RPMI7951 (cell line): ENCODE measurements at places on chromosomes 5 and 9. TPM values are rescaled to one million over a fixed set of nuclear protein-coding genes. Genes with fewer than 3 reads are reported as not detected.

- DNase-seq: no peak
Observed at GRCh38 chr5:51396797-51397196, 13.5 kb downstream of the ISL1 start.

The EGFLAM gene
- 0.12 and 1.3 TPM in 2 replicates for total RNA-seq

- DNase-seq: no peak
Observed at GRCh38 chr9:28320616-28321015, 747.3 kb upstream of the C9orf72 start.

- DNase-seq: peak; percentile 0
Observed at GRCh38 chr5:67416986-67417385, 220.4 kb upstream of the CD180 start.

- DNase-seq: no peak
Observed at GRCh38 chr9:18795947-18796671, 236.9 kb downstream of the SAXO1 start.

The GBGT1 gene
- total RNA-seq: 0.59 and 1.3 TPM in 2 replicates

The ARID3C gene
- not detected in 2 replicates for total RNA-seq

The C9orf153 gene
- total RNA-seq: 0.48 TPM in 1 of 2 replicates, not detected in the other

The RLN2 gene
- 0.29 and 1.1 TPM in 2 replicates for total RNA-seq

The PLCXD3 gene
- 0.20 and 0.36 TPM in 2 replicates for total RNA-seq

The PCDH12 gene
- not detected in 2 replicates for total RNA-seq

- no peak for DNase-seq
Observed at GRCh38 chr9:15975101-15975778, 422.4 kb downstream of the CCDC171 start.

DNA sequence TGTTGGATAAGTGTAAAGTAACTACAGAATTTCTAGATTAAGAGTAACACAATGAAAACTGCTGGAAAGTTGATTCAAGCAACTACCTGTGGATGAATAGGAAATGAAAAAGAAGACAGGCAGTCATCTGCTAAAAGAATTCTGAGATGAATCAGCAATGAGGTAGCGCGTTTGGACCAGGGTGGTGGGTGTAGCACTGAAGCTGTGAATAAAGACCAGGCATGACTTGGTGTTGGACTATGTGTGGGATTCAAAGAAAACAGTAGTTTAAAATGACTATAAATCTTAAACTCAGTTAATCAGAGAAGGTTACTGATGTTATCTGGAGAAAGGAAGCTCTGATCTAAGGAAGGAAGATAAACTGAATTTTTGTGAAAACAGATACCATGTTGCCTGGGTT lies 159.8 kb downstream of the FBN2 start:
- no peak for DNase-seq

The SIGMAR1 gene
- total RNA-seq: 69.6 and 93.2 TPM in 2 replicates

The C5orf46 gene
- total RNA-seq: 0.36 and 1.5 TPM in 2 replicates

The ZNF367 gene
- total RNA-seq: 18.2 and 21.1 TPM in 2 replicates

- no peak for DNase-seq
Observed at GRCh38 chr5:157479612-157480510, 19.8 kb downstream of the NIPAL4 start.

- DNase-seq: no peak
Observed at GRCh38 chr5:172918421-172919371, 40.5 kb upstream of the RPL26L1 start.

DNA sequence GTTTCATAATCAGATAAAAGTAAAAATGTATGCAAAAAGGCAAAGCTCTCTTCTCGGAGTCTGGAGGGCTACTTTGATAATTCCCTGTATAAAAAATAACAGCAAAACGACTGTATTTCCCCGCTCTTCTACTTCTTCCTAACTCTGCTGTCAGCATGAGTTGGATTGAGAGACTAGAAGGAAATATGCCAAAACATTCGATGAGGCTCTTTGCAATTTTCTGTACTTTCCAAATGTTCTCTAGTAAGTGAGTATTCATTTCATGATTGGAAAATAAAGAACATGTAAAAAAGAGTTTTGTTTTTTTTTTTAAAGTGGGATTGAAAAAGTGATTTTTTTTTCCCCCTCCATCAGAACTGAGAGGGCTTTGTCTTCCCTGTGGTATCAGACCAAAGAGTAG lies 677.5 kb downstream of the ACTL7B start:
- no peak for DNase-seq

DNA sequence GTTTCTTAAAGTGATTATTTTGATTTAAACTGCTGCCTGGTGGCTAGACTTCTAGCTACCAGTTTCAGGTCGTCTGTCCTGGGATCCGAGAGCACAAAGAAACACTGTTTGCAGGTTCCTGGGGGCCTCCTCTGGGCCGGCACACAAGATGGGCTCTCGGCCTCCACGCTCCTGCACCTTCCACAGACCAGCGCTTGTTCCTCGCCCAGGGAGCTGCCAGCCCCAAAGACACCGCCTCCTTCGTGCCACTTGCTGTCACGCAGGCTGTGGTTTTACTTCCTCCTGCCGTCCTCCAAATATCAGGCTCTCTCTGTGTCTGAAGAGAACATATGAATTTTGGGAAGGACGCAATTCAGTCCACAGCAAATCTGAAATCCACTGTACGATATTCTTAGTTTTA lies 105.8 kb downstream of the ROR2 start:
- DNase-seq: peak; percentile 30

GRCh38 chr5:148730270-148730669 lies 75.9 kb upstream of the HTR4 start:
- DNase-seq: peak; percentile 42

DNA sequence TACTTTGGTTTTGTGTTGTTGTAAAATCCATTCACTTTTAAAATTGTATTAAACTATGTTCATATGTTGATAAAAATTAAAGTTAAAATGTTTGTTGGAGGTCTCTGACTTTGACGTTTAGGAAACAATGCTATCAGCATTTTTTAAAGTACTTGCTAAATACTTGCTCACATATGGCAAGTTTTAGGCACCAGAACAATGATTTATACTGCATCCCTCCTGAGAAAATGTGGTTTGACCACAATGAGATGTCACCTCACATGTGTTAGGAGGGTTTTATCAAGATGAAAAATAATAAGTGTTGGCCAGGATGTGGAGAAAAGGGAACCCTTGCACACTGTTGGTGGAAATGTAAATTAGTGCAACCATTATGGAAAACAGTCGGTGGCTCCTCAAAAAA lies 180.8 kb downstream of the HSD17B3 start:
- no peak for DNase-seq

GRCh38 chr9:4341554-4341953 lies 41.7 kb upstream of the GLIS3 start:
- no peak for DNase-seq

DNA sequence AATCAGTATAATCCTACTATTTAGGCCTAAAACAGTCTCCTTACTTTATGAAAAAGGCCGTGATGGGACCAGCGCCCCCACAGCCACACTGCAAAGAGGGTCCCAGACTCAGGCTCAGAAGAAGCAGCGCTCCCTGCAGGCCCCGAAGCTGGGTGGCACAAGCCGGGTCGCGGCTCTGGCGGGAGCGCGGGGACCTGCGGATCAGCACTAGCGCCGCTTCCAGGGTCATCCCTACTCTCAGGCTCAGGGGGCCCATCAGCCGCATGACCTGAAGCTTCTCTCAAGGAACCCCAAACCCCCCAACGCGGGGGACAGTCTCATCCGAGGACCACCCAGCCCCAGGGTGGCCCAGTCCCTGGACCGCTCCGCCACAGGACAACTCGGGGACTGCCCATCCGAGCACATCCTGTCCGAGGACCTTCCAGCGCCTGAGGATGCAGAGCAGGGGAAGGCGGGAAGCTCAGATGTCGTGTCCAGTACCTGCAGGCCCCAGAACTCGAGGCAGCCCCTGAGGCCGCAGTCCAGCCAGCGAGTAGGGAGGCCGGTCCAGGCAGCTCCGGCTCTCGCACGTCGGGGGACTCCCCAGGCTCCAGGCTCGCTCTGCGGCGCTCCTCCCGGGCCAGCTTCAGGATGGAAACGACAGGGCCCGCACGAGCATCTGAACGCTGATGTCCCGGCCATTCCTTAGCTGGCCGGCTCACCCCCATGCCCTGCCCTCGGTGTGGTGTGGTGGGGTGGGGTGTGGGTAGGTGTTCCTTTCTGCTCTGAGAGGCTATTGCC lies 32.4 kb upstream of the CDK20 start:
- no peak for DNase-seq

DNA sequence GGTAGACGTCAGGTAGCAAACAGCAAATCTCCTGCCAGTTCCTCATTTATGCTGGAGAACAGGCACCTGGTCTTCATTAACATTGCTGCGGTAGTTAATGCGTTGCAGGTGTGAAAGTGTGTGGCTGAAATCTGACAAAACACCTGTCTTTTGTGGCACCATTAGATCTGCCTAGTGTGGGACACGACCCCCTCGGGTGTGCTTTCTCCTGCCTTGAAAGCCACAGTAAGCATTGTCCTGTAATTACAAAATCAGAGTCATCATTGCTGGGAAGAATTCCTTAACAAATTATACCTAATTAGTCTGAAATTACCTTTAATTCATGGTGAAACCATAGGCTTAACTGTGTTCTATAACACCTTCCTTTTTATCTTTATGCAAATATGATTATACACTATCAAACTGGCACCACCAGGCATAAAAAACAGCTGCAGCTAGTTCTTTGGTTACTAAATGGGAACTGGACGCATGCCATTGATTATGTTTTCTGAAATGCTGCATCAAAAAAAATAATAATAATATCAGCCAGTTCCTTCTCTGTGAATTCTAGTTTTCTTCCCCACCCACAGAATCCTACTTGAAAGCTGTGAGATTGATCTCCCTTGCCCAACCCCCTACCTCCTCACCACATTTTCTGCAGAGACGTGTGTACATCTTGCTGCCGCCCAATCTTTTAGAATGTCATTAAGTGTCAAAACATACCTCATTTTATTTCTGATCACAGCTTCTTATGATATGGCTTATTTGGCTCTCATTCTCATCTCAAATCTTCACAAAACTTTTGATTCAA lies 374.0 kb downstream of the NFIB start:
- DNase-seq: no peak

The DBH gene
- not detected in 2 replicates for total RNA-seq

GRCh38 chr5:1564182-1564748 lies 40.5 kb upstream of the LPCAT1 start:
- no peak for DNase-seq

GRCh38 chr5:23411994-23412393 lies 95.4 kb upstream of the PRDM9 start:
- DNase-seq: no peak

DNA sequence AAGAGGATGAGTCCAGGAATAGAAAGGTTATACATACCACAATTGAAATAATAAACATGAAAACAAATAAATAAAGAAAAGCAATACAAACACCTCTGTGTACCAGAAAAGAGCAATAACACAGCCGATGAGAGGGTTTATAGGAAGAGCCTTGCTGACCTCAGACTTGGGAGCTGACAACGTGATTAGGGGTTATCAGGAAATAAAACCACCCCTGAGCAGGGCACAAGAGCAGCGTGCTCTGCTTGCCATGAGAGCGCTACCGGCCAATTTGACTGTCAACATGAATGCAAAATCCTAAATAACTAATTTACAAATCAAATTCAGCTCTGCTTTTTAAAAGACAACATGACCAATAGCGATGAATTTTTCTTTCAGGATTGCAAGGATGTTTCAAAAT lies 2.6 kb upstream of the FREM1 start:
- no peak for DNase-seq

DNA sequence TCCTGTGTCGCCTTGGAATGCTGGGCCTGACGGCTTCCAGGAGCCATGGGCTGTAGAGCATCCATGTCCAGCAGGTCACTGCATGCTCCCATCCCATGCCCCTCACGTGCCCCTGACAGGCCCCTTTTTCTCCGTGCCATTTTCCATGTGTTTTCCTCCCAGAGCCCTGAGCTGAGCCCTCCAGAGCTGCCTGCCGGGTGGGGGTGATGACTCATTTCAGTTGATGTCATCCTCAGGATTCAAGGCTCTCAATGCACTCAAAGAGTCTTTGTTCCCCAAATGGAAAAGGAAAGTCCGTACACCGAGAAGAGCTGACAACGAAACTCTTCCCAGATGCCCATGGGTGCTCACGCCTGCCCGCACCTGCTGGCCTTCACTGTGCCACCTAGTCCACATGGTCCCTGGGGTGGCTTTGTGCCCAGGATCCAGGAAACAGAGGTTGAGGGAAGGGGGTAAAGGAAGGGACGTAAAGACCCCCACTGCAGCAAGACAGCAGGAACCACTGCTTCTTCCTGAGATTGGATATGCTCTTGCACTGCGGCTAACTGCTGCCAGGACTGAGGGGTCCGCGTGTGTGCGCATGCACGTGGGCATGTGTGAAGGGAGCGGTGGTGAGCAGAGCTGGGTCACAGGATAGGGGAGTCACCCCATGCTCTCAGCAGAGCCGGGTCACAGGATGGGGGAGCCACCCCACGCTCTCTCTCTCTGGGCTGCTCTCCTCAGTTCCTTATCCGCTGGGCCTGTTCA lies 27.6 kb downstream of the COL15A1 start:
- peak; percentile 91 for DNase-seq

- DNase-seq: peak; percentile 46
Observed at GRCh38 chr9:91273853-91274552, 87.7 kb downstream of the AUH start.

DNA sequence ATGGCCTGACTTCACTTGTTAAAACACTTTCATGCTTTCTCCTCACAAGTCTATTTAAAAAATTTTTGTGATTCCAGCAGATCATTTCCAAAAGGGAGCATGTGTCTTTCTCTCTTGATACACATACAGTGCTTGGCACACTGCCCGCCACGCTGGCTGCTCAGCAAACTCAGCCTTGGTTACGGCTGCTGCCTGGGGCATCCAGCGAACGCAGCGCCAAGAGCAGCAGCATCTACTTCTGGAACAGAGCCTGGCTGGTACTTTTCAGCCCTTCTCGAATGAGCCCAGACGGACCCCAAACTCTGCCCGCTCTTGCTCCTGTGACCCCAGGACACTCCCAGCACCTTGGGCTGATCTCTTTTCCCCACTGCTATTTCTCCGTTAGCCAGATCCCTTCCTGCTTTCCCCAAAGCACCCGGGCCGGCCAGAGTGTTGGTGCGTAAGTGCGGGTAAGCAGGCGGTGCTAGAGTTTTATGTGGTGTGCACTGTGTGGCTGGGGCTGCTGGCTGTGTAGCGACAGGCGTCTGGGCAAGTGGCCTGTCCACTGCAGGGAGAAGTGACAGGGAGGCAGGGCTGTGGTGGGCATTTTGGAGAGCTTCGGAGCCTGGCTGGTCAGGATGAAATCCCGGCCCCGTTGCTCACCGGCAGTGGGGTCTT lies 73.2 kb downstream of the SH3PXD2B start:
- peak; percentile 24 for DNase-seq

- peak; percentile 81 for DNase-seq
Observed at GRCh38 chr5:33631786-33632185, 191.0 kb downstream of the TARS1 start.

DNA sequence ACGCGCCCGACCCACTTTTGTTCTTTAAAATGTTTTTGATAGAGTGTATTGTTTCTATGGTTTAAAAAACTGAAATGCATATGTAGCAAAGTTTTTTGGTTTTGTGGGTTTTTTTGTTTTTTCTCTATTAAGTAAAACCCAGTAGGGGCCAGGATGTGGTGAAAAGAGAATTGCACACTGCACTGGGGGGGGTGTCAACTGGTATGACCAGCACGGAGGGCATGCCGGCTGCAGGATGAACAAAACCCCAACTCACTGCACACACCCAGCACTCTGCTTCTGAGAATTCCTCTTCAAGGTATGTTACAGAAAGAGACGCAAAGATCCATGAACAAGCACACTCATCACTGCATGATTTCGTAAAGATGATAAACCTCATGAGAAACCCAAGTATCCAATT lies 75.0 kb downstream of the STK10 start:
- peak; percentile 66 for DNase-seq

The TEX48 gene
- not detected in 2 replicates for total RNA-seq

- DNase-seq: no peak
Observed at GRCh38 chr9:133499892-133500270, 21.0 kb upstream of the SLC2A6 start.

GRCh38 chr5:154723740-154724505 lies 31.3 kb upstream of the LARP1 start:
- no peak for DNase-seq
